NCI-H524 treated with DMSO at 0.1 percent for 48 hours (cell line): ENCODE measurements at places on chromosomes 4 and X.

- DNase-seq = no peak
These were observed 82.7 kb upstream of the TEX13C start for GRCh38 chrX:125236955-125237354.

GRCh38 chr4:151339467-151339866 lies 14.1 kb upstream of the SH3D19 start:
- DNase-seq = no peak

- peak; percentile 22 for DNase-seq
These were observed 100.1 kb upstream of the VCX3B start for GRCh38 chrX:8364369-8365141.

DNA sequence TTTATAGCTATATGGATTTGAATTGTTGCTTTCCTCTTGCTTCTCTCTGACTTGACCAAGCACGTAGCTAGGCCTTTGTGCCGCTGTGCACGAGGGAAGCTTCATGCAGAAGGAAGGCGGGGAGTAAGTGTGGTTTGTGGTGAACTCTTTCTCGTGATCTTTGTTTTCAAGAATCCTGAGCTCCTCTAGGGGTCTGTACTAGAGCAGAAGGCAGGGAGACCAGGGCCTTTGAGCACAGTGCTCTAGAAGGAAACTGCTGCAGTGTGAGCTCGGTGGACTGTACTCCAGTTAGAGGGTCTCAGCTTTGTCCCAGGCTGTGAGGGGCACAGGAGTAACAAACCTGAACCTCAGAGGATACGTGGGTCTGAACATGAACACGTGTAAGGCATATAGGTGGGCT lies 49.0 kb downstream of the AGA start:
- DNase-seq = no peak

- DNase-seq = no peak
These were observed 29.1 kb downstream of the RAB33B start for GRCh38 chr4:139483000-139483399.

GRCh38 chrX:138759217-138759943 lies 47.9 kb upstream of the FGF13 start:
- DNase-seq = no peak

DNA sequence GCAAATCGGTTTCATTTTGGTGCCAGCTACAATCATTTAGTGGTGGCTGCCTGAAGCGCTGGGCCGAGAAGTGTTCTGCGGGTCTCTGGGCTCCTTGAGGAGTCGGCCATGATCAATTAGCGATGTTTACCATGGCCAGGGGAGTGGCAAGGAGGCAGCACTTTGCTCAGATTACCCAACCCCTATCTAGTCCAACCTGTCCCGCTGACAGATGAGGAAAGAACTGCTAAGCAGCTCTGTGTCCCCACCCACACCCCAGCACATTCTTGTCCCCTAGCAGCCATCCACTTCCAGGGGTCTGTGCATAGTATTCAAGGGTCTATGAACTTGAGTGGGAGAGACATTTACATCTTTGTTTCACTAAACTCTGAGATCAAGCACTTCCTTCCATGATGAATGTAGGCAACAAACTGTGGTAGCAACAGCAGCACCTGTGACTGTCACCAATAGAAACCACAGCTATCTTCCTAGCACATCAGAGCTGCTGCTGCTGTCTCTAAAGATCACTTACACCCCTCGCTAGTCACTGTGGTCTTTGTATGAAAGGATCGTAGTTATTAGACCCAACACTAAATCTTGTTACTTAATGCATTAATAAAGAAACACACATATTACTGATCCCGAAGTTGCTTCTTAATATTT lies 331.6 kb downstream of the BCOR start:
- no peak for DNase-seq

- DNase-seq = no peak
These were observed 345.9 kb upstream of the NOCT start for GRCh38 chr4:138669479-138670315.

GRCh38 chrX:151516538-151517187 lies 46.8 kb upstream of the PASD1 start:
- no peak for DNase-seq

DNA sequence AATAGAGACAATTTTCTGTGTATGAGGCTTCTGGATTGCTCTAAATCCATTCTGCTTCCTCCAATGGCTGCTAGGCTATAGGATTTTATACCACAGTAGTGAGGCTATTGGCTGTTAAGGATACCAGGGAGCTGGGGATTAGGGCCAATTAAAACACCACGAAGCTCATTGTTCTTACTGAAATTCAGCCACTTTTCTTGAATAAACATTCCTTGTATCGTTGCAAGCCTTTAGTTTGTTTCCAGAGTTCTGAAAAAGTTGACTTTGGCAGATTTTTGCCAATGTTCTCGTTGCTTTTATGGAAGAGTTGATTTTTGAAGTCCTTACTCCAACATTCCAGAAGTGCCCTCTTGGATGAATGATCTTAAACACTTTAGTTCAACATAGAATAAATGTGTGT lies 238.4 kb upstream of the TEX13A start:
- DNase-seq = no peak

DNA sequence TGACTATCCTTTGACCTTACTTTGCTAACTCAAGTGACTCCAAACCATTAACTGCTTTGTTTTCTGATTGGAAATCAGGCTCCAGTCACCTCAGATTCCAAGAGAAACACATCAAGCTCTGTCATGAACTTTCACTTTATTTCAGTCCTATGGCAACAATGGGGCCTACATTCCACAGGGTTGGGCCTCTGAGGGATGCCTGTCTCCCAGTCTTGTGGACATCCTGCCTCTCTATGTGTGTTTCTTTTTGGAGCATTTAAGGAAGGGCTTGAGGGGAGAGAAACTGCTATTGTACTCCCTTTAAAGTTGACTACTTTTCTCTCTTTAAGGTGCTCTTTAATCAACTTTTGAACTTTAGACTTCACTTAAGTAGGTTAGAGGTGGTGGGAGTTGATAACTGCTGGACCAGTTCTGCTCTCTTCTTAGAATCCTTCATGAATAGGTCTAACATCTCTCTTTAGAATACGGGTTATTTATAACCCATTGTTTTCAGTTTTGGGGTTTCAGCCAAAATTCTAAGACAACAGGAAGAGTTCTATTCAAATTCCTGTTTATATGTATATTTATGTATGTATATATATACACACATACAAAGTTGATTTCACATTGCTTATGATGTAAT lies 274.3 kb upstream of the NR3C2 start:
- no peak for DNase-seq

DNA sequence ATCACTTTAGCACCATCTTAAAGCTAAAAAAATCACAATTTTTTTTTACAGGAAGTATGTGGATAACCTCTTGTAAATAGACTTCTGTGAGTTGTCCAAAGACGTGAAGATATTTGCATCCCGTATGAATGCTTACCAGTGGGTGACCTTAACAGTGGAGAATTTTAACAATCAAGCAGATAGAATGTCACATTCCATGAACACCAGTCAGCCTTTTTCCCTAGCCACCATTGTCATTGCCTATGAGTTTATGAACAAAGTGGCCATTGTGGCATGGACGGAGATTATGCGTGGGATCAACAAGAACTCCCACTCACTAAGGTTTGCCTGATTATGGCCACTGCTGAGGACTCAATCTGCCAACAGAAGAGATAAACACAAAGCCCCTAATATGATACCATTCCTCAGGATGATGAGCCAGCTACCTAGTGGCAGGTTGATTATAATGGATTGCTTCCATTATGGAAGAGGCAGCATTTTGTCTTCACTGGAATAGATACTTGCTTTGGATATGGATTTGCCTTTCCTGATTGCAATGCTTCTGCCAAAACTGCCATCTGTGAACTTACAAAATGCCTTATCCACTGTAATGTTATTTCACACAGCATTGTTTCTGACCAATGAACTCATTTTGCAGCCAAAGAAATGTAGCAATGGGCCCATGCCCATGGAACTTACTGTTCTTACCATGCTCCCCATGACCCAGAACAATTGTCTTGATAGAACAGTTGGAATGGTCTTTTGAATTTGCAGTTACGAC lies 830.9 kb upstream of the NDST4 start:
- no peak for DNase-seq

- DNase-seq = peak; percentile 8
These were observed 929 bp downstream of the ZBTB33 start for GRCh38 chrX:120251471-120252011.

GRCh38 chr4:128130621-128131020 lies 69.5 kb downstream of the LARP1B start:
- DNase-seq = no peak

GRCh38 chr4:106588891-106589290 lies 220.3 kb upstream of the GIMD1 start:
- DNase-seq = no peak

GRCh38 chr4:47010912-47011446 lies 17.6 kb upstream of the GABRA4 start:
- no peak for DNase-seq

- no peak for DNase-seq
These were observed 41.5 kb upstream of the CYP4V2 start for GRCh38 chr4:186149872-186150271.

DNA sequence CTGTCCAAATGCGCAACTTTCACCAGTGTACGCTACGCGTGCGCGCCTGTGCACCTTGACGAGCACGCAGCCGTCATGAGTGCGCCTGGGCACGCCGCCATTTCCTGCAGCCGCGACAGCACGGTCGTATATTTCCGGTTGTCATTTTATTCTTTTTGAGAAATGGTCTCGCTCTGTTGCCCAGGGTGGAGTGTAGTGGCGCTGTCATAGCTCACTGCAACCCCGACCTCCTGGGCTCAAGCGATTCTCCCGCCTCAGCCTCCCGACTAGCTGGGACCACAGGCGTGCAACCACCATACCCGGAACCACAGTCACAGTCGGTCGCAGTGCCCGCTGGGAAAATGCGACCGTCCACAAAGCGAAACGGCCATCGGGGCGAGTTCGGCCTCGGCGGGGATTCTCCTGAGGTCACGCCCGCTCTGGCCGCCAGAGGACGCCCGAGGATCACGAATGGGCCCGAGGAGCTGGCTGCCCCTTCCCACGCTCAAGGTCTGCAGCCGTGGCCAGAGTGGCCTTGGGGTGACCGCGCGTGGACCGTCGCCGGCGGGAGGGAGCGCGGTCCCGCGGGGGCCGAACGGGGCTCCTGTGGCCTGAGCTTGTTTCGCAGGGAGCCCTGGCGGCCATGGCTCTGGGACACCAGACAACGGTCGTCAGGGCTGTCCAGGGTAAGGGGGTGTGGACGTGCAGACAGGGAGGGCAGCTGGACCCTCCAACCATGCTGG lies 23.7 kb upstream of the PNMA3 start:
- DNase-seq = peak; percentile 2

GRCh38 chrX:1592470-1593142 lies 1.2 kb downstream of the AKAP17A start:
- DNase-seq = no peak

GRCh38 chr4:150744570-150744969 lies 162.6 kb downstream of the MAB21L2 start:
- DNase-seq = no peak

- DNase-seq = no peak
These were observed 1849.7 kb downstream of the PCDH7 start for GRCh38 chr4:32569861-32570260.

- peak; percentile 82 for DNase-seq
These were observed 201.9 kb upstream of the AGTR2 start for GRCh38 chrX:115968436-115969252.

GRCh38 chr4:147560625-147561024 lies 56.6 kb upstream of the TMEM184C start:
- no peak for DNase-seq

DNA sequence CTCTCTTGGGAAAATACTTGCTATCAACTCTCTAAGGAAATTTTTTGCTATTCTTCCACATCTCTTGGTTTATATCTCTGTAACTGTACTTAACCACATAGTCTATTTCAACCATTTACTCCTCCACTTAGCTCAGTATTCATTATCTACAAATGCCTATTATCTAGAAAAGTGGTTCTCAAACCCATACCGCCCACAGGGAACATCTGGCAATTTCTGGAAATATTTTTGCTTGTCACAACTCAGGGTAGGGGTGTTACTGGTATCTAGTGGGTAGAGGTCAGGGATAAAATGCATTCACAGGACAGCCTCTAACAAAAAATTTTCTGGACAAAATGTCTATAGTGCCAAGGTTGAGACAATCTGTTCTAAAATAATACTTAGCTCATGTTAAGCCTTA lies 14.4 kb downstream of the ATRX start:
- DNase-seq = no peak

GRCh38 chrX:81390237-81390636 lies 188.3 kb downstream of the SH3BGRL start:
- DNase-seq = no peak

- DNase-seq = no peak
These were observed 24.2 kb downstream of the CPE start for GRCh38 chr4:165403048-165403447.

DNA sequence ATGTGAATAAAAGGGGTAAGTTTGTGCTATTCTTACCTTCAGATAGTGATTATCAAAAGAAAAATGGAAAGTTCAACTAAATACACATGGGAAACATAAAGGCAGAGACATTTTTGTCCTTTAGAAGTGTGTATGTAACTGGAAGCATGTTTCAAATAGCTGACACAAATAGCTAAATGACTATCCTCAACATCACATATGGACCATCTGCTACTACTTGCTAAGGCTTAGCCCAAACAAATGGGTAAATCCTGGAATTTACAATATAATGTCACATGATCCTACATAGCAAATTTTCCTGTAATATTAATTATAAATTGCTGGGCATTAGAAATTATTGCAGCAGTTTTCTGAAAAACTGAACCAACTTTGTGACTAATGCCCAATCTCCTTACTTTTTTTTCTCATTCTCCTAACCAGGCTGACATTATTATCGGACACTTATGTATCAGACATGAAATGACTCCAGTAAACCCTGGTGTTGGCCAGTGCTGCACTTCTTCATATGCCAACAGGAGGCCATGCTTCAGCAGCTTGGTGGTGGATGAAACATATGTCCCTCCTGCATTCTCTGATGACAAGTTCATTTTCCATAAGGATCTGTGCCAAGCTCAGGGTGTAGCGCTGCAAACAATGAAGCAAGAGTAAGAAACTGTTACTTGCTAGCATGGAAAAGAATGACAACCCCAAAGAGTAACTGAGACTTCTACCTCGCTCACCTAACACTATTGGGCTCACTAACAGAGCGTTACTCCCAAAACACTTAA lies 16.1 kb downstream of the AFP start:
- DNase-seq = peak; percentile 75

DNA sequence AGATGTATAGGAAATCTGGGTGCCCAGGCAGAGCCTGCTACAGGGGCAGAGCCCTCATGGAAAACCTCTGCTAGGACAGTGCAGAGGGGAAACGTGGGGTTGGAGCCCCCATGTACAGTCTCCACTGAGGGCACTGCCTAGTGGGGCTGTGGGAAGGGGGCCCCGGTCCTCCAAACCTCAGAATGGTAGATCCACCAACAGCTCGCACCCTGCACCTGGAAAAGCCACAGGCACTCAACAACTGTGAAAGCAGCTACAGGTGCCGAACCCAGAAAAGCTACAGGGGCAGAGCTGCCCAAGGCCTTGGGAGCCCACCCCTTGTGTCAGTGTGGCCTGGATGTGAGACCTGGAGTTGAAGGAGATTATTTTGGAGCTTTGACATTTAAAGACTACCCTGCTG lies 5.4 kb upstream of the XPNPEP2 start:
- DNase-seq = no peak
